H1 (cell line): ENCODE measurements at places on chromosomes 12 and 14.

DNA sequence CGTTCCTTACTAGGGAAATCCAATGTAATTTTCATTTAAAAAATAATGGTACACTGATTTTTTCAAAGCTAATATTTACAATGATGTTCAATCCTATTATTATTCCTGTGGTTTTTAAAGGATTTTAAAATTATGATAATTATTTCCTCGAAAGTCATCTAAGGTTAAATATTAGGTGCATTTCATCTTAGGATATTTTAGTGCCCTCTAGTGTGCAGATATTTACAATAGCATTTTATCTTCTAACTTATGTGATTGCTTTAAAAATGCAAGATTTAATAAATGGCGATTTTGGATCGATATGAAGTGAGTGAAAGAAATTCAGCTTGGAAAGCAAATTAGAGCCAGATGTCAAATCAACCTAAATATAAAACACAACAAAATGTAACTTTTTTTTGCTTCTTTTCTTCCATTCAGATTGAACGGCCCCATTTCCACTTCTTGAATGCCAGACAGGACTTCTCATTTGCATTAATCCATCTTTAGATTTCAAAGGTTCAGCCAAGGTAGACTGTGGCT is 293.5 kb downstream of the SLC6A15 start:
- no peaks in the 10 kb centered on the region for H3K36me3 ChIP-seq
- no peaks in the 10 kb centered on the region; the same call in 1 of the 2 replicates for H3K4me1 ChIP-seq
- H3K27me3 ChIP-seq, result no peaks in the 10 kb centered on the region
- no peak for DNase-seq
- H3K4me3 ChIP-seq, result no peak overlapping the region

GRCh38 chr14:91737619-91738018 is 5.7 kb upstream of the CATSPERB start:
- H3K4me1 ChIP-seq, result no peaks in the 10 kb centered on the region
- H3K27me3 ChIP-seq, result no peaks in the 10 kb centered on the region
- H3K36me3 ChIP-seq, result no peaks in the 10 kb centered on the region
- H3K27ac ChIP-seq, result no peak overlapping the region

GRCh38 chr14:104429291-104429861 is 150.2 kb upstream of the C14orf180 start:
- H3K27me3 ChIP-seq, result no peaks in the 10 kb centered on the region
- no peak overlapping the region for H3K4me3 ChIP-seq
- no peak overlapping the region for H3K27ac ChIP-seq
- no peak for DNase-seq
- no peaks in the 10 kb centered on the region for H3K36me3 ChIP-seq

GRCh38 chr12:73625226-73625625 is 912.4 kb upstream of the ATXN7L3B start:
- H3K27me3 ChIP-seq, result no peaks in the 10 kb centered on the region
- no peaks in the 10 kb centered on the region for H3K36me3 ChIP-seq
- no peak overlapping the region for H3K27ac ChIP-seq
- H3K4me1 ChIP-seq, result no peaks in the 10 kb centered on the region
- H3K4me3 ChIP-seq, result no peak overlapping the region
